ENCODE measurements at places on chromosomes 7 and 10.

DNA sequence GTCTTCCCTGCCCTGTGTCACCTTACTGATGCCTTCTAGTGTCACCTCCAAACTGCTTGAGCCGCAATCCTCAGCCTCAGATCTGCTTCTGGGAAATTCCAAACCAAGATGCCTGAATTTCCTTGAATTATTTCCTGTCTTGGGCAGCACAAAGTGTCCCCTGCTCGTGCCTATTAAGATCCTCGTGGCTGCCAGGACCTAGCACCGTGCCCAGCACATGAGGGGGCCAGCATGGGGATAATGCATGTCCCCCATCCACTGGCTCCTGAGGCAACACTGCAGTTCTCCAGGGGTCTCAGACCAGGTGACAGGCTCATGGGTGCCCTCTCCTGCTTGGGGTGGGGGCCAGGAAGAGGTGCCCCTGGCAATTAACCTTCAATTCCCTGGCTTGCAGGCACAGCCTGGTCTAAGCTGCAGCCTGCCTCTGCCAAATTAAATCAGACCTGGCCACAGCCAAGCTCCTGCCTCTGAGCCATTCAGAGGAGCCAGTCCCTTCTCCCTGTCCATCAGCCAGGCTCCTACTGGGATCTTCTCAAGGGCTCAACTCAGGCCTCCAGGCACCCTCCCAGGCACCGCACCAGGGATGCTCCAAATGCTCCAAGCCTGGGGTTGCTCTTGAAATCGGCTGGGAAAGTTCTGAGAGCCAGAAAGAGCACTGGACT is 146.6 kb downstream of the SH3PXD2A start:
- DNase-seq = no peak

DNA sequence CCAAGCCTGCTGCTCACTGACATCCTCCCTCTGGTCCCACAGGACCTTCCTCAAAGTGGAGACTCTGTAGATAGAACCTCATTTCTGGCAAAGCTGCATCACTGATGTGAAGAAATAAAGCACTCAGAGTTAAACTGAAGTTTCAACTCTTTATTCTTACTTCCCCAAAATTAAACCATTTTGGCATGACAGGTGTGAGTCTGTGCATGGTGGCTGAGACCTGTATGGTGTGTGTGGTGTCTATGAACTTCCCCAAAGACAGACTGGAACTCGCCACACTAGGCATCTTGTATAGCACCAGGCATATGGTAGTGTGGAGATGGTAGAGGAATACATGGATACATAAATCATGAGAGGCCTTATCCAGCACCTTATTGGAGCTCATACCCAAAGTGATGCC is 6.6 kb upstream of the WDFY4 start:
- DNase-seq = no peak

GRCh38 chr10:28111712-28112111 is 112.8 kb upstream of the ODAD2 start:
- no peak for DNase-seq

DNA sequence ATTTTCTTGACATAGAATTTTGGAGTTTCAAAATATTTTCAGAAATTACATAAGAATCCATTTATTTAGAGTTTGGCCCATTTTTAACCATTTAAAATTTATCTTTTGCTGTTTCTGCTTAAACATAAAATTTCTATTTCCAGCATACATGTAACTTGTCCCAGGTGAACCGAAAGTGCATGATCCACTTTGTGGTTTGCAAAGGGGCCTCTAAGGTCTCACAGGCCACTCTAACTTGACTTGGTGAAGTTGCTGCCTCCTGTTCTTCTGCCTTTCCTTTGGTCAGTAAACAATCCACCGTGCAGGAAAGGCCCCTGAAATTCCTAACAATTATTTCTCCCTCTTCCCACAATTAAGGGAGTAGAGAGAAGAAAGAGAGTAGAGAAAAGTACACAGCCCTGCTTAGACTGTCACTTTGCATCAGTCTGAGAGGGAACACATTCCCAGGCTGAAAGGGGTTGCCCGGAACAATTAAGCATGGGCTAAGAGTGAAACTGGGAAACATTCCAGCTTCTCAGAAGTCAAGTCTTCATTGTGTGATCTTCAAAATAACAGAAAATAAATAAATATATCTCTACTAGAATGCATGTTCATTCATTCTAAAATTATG is 79.5 kb upstream of the SEMA3A start:
- no peak for DNase-seq

Measured in stimulated activated CD8-positive, alpha-beta memory T cell treated with anti-CD3 and anti-CD28 coated beads, Interleukin-4, amount 100 ng/mL, for 24 hours (primary cell).